Fibroblast of pulmonary artery (primary cell): ENCODE measurements at places on chromosomes 7 and 10.

DNA sequence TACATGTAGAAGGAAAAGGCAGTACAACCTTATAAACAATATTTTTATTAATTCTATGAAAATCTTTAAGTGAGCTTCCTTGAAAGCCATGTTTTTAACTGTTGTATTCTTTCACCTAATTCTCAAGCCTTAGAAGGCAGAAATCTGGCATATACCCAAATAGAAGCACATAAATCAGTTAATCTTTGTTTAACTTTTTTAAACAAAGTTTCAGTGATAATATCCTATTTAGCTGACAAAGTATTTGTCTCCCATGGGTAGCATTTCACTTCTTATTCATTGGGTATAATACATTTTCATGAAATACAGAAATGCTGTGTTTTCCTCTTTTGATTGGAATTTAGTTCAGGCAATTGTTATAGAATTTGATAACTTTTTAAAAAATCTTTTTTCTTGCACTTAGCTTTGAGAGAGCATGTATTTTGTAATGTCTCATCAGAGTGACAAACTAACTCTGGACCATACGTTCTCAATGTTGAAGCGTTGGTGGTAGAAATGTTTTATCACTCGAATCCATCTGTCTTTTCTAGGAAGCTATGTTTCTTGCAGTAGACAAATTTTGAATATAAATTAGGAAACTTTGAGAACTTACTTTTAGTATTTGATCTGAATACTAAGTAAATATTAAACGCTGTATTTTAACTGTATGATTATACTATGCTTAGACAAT, 78.1 kb downstream of the CREM start:
- DNase-seq: no peak

- DNase-seq: no peak
Observed at GRCh38 chr7:86320889-86321288, 322.8 kb upstream of the GRM3 start.

DNA sequence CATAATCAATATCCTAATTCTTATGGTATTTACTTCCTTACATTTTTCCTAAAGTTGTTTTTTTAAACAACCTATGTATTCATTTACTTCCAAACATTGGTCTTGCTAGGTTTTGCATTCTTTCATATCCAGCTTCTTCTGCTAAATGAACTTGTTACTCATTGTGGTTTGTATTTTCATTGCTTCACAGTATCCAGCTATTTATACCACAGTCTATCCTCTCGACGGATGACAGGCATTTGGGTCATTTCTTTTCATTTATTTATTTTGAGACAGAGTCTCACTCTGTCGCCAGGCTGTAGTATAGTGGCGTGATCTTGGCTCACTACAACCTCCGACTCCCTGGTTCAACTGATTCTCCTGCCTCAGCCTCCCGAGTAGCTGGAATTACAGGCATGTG, 66.8 kb downstream of the CCDC6 start:
- DNase-seq: peak; percentile 25

GRCh38 chr7:26500749-26501352, 209.2 kb downstream of the SNX10 start:
- DNase-seq: peak; percentile 54

DNA sequence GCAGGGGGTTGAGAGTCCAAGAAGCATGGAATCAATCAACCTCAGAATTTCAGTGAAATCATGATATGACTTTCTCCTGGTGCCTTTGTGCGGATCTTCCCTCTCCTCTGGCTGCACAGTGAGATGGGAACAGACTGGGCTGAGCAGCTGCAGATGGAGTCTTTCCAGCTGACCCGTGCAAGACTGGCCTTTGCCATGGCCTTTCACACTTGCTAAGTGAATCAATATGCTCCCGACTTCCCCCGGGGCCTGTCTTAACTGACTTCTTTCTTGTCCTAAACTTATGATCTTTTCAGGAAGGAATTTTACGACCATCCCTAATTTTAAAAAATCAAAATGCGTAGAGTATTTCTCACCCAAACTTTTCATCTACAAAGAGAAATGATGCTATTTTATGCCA, 469.9 kb downstream of the GALNT17 start:
- DNase-seq: no peak

- DNase-seq: peak; percentile 79
Observed at GRCh38 chr7:76234931-76235441, 33.3 kb downstream of the SRRM3 start.

DNA sequence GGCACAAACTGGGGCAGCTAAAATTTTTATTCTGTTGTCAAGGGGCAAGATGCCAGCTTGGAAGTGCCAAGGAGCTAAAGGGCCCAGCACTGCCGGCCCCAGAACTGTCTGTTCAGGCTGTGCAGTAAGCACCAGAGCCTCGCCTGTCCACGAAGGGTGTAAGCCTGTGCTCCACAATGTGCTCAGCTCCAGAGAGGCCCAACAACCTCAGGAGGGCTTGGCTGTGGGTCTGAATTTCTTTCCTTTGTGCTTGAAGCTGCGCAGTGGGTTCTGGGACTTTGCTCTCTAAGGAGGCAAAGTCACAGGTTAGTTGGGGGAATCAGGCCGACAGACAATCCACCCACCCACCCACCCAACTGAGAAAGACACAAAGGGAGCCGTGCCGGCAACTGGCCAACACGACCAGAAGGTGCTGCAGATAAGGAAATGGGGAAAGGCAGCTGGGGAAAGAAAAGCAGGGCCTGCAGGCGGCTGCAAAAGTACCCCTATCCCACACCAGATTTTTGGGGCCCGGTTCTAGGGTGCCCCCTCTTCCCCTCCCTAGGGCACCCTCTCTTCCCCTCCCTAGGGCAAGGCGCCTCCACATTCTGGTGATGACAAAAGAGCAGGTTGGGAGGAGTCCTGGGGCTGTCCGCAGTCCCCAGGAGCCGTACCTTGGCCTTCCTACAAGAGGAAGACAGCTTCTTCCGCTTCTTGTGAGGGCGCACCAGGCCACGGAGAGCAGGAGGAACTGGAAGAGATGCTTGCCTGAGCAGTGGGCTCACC, 7.7 kb downstream of the DDX56 start:
- no peak for DNase-seq

- no peak for DNase-seq
Observed at GRCh38 chr7:102810916-102811315, 62.1 kb downstream of the FAM185A start.

DNA sequence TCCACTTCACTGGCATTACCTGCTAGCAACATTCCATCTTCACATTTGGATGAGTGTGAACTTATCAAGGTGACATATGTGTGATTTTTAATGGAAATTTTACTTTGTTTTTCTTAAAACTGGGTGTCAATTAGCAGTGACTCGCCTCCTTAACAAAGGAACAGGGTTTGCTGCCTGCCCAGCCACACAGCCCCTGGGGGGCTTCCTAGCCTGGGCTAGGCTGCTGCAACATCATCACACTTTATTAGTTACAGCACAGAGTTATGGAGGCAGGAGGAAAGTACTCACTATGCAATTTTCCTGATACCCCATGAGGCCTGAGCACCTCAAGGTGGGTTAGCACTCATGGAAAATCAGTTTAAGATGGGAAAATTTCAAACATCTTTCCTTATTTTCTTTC, 861.3 kb downstream of the NRG3 start:
- DNase-seq: no peak

- no peak for DNase-seq
Observed at GRCh38 chr10:101775273-101776160, at the start of gene FGF8. Gene FGF8, minus strand, starts transcription at chr10:101776114. Its CDS starts 214 bp downstream, at chr10:101775900.

DNA sequence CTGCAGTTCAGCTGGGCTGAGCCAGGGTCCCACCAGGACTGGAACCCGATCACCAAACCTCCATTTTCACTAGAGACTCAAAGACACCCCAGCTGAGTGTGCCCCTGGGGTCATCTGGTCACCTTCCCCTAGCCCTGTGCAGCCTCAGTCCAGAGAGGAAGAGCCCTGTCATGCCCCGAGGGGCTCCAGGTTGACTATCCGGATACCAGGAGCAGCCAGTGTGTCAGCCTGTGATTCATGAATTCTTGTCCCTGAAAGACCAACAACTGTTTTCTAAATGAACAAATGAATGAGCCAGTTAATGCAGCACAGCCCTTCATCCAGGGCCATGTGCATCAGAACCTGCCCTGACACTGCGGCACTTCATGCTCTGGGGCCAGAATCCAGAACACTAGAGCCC, 201.9 kb upstream of the TCERG1L start:
- DNase-seq: no peak

- peak; percentile 33 for DNase-seq
Observed at GRCh38 chr7:32347244-32347828, 142.8 kb downstream of the LSM5 start.

GRCh38 chr10:95248989-95249388, 41.8 kb downstream of the PDLIM1 start:
- DNase-seq: no peak

DNA sequence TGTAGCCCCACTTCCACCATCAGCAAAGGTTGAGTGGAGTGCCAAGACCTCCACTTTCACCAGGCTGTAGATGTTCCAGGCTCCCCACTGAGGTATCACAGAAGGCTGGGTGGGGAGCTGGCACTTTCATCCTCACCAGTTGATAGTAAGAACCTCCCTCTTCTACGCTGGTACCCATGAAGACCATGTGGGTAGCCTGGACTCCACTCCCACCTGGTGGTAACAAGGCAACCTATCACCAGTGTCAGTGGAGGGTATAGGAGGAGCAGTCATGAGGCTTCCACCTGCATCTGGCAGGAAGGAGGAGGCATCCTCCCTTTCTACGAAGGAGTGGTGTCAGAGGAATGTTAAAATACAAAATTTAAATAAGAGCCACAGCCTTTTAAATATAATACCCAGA, 4.4 kb downstream of the SMIM30 start:
- peak; percentile 6 for DNase-seq

DNA sequence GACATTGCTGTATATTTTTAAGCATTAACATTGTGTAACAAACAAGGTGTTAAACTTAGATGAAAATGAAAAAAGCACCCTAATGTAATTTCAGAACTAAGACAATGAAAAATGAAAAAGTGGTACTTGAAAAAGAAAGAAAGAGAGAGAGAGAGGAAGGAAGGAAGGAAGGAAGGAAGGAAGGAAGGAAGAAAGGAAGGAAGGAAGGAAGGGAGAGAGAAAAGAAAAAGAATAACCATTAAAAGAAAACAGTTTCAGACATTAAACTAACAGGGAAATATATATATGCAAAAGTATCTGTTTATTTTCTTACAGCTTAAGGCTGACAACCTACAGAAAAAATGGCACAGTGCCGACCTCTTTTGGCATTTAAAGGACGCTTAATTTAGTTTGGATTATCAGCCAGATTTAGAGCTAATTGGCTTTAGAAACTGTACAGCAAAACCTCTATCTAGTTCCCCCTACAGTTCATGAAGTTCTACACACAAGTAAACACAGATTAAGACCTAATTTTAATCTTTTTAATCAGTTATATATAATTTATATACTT, 13.8 kb downstream of the MTERF1 start:
- DNase-seq: no peak

DNA sequence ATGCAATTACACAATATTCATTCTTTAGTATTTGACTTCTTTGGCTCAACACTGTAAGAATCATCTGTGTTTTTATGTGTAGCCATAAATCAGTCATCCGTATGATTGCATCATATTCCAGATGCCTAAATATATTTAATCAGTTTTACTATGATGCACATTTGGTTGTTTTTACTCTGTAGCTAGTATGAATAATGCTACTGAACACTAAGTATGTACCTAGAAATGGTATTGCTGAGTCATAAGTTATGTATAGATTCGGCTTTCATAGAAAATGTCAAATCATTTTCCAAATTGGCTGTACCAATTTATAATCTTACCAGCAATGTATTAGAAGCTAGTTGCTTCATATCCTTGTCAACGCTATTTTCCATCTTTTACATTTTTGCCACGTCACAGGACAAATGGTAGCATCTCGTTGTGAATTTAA, 197.3 kb upstream of the PLXNA4 start:
- DNase-seq: peak; percentile 62

- DNase-seq: no peak
Observed at GRCh38 chr7:78118470-78118869, 319.9 kb downstream of the PHTF2 start.

DNA sequence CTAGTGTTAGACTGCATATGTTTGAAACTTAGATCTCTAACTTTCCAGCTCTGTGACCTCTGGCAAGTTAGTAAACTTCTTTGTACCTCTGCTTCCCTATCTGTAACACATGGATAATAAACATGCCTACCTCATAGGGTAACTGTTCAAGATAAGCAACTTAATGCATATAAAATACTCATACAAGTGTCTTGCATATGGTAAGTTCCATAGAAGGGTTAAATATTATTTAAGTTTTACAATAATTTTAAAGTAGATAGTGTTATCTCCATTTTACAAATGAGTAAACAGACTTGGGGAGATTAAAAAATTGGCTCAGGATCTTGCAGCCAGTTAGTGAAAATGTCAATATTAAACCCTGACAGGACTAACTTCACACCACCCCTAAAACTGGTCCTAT, 30.1 kb upstream of the CD36 start:
- no peak for DNase-seq

- DNase-seq: peak; percentile 4
Observed at GRCh38 chr10:93208717-93209464, 135.2 kb downstream of the CYP26A1 start.

GRCh38 chr7:47942132-47942531, 6.1 kb downstream of the PKD1L1 start:
- peak; percentile 38 for DNase-seq

- DNase-seq: no peak
Observed at GRCh38 chr7:28790467-28790866, 167.7 kb downstream of the TRIL start.

- DNase-seq: no peak
Observed at GRCh38 chr7:67781841-67782240, 785.2 kb downstream of the TYW1 start.

DNA sequence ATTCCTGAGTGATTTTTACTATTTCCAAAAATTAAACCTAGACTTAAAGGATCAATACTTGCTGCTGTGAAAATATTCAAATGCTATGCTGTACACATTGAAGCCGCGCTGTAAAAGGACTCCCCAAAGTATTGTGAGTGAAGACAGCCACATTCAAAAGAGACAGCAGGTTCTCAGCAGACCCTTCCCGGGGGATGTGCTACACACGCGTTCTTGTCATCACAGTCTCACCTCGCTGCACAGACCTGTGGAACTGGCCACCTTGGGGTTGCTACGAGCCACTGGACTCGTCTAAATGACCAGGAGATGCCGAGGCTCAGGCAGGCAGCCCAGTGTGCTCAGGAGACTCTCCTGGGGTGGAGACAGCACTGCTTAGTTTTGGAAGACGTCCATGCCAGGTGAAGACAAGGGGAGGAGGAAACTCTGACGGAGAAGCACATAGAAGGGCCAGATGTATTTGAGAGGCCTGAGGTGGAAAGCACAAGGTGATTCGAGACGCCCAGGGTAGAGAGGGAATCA, 367.7 kb upstream of the SHH start:
- no peak for DNase-seq

- DNase-seq: no peak
Observed at GRCh38 chr7:30851651-30852307, 59.9 kb upstream of the AQP1 start.
